ENCODE measurements at places on chromosomes 1 and 21.

DNA sequence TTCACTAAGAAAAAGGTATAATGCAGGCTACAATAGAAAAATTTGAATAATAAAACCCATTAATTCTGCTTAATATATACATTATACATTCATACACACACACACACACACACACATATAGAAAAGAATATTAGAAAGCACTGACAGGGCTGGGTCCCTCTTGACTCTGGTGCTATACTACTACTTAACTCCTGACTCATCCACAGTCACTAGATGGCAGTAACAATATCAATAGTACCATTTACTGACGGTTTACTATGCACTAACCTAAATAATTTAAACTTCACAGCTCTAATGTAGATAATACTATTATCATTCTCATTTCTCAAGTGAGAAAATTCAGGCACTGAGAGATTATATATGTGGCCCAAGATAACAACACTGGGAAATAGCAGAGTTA is 87.5 kb downstream of the COP1 start:
- DNase-seq: no peak

DNA sequence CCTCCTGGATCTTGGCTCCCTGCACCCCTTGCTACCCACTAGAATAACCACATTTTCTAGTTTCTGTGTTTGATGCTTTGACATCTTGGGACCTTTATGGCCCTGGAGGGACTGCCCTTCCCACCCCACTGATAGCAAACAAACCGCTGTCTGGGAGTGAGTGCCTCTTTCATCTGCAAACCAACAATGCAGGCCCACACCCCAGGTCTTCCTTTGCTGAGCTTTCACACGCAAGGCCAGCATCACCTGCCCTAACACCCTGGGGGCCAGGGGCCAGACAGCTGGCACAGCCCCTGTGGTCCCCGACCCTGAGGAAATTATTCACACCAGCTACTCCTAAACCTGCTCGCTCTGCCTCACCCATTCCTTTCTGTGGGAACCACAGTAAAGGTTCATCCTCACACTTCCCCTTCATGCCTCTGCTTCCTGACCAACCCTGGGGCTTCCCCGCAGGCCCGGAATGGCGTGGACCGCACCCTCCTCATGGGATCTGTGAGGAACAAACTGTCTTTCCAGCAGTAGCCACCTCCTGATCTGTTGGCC is 15.4 kb downstream of the SLC2A7 start:
- no peak for DNase-seq

- DNase-seq: no peak
Observed at GRCh38 chr1:10170239-10170574, 40.2 kb upstream of the KIF1B start.

GRCh38 chr1:88537787-88538186 is 146.3 kb upstream of the PKN2 start:
- DNase-seq: no peak

DNA sequence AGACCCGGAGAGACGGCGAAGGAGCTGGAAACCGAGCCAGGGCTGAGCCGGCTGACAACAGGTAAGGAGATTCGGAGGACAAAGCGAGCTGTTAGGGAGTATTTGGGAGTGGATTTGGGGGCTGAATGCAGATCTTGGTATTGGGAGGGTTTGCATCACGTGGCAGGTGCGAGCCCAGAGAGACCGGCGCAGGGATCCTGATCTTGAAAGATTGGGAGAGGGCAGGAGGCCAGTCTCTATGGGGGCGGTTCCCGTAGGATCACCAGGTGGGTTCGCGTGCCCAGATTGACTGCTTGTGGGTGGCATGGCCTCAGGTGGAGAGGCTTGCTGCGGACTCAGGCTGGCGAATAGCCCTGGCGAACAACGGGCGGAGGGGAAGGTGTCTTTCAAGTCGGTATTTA is 204 bp downstream of the CIART start:
- no peak for DNase-seq

DNA sequence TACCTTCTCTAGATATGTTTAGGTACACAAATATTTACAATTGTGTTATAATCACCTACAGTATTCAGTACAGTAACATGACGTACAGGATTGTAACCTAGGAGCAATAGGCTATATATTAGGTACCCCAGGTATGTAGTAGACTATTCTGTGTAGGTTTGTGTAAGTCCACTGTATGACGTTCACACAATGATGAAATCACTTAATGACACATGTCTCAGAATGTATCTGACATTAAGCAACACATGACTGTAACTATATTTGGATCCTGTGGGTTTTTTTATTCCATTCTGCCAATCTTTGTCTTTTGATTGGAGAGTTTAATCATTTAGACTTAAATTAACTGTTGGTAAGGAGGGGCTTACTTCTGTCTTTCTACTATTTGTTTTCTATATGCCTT is 52.1 kb downstream of the STYXL2 start:
- no peak for DNase-seq

DNA sequence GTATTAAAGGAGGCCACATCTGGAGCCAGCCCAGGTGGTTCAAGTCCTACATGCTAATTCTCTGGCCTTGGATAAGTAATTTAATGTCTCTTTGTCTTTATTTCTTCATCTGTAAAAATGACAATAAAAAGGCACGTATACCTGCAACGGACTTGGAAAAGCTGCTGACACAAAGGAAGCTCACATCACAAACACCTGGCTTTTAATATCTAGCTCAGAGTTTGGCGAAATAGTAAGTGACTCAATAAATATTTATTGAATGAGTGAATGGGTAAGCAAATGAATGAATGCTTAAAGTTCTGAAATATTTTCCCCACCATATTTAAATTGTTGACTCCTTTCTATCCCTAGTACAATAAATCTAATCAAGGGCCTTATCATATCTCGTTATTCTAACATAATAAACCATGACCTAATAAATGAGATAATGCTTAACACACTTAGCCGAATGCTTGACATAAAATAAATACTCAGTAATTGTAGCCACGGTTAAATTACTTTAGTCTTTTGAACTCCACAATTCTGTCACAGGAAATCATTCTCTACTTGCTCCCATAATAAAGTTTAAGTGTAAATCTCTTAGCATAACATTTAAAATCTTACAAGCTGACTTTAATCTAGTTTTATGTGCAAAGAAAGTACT is 74.7 kb upstream of the PALMD start:
- DNase-seq: no peak

- no peak for DNase-seq
Observed at GRCh38 chr21:25791319-25791718, 56.5 kb downstream of the GABPA start.

DNA sequence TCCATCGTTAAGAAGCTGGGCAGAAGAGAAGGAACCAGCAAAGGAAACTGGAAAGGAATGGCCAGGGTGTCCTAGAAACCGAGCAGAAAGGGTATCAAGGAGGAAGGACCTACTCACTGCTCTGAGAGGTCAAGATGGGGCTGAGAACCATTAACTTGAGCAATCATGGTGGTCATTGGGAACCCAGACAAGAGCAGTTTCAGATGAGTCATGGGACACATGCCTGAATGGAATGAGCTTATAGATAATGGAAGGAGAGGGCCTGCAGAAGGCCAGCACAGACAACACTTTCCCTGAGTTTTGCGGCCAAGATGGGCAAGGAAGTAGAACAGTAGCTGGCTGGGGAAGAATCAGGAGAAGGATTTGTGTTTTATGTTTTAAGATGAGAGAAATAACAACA is 383.2 kb downstream of the KIF26B start:
- DNase-seq: no peak

- no peak for DNase-seq
Observed at GRCh38 chr1:87089070-87089736, 174.8 kb downstream of the HS2ST1 start.

DNA sequence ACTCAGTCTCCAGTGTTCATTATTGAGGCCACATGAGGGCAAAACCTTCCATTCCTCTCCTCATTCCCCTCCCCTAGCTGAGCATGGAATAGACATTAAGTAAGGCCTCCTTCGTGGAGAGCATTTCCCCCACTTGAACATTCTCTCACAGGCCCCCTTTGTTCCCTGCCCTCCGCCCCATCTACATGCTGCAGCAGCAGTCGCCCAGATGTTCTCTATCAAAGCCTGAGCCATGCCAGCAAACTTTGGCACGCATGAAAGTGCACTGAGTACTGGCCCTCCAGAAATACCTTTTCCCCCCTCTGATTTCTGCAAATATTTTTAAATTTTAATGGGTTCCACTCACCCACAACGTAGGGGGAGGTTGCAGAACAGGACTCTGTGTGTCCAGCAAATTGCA is 20.9 kb upstream of the GORAB start:
- DNase-seq: no peak

DNA sequence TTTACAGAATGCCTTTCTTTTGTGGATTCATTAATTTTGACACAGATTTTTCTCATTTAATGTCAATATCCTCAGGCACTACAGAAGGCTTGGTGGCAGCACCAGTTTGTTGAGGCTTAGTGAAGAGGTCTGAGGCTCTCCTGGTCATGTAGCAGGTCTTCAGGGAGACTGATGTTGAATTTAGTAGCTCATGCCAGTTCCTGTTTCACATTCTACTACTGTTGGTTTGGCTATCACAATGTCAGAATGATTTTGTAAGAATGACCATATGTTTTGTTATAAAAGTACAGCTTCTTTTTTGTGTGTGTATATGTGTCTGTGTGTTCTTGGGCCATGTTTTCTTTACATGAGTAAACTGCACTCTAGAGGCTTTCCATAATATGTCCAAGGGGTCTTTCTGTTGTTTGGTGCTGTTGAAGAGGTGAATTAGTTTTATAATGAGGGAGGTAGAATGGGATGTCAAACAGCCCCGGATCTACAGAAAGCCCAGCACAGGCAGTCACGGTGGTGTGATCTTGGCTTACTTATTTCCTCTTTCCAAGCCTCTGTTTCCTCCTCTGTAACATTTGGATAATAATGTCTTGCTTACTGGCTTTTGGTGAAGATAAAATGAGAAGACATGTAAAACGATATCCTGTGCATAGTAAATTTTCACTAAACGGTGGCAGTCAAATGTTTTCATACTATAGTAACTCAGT is 32.0 kb downstream of the C1orf21 start:
- DNase-seq: no peak

DNA sequence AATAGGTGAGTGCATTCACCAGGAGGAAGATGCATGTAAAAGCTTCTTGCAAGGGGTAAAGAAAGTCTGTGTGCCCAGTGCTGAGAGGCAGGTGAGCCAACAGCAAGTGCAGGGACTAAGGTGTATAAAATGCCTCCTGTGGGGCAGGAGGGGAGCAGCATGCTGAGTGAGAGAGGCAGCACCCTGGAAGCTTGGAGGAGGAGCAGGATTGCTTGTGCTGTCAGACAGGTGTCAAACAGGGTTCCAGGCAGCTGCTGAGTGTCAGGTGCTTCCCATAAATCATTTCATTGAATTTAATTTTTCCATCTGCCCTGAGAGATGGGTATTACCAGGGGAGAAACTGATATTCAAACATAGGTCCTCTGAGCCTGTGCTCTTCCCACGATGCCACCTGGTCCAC is 13.9 kb downstream of the BSND start:
- peak; percentile 32 for DNase-seq

DNA sequence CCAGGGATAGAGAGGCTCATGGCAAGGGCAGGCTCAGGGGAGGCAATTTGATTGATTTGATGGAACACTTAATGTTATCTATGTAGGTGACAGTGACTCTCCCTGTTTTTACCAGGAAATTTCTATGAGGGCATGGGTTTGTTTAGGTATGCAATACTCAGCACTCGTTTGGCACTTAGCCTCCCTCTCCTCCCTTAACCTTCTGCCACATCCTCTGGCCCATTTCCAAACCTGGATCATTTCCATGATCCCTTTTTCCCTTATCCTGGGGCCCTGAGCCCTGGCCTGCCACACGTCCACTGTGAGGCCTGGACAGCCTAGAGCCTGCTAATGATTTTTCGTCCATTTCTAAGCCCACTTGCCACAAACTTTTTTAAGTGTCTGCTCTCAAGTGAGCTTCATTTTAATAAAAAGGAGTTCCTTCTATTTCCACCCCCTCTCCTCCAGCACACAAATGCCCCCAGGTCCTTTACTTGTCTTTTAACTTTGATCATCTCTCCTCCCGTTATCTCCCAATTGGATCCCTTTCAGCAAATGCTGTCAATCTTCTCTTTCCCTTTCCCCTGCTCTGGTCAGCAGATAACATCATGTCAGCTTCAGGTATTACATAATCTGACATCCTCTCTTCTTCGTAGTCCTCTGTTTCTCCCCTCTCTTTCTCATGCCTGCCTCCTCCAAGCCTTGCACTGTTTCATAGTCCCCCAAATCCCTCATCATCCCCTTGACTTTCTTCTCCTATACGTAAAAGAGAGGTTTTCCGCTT is 37.8 kb upstream of the GADD45A start:
- DNase-seq: no peak

- DNase-seq: no peak
Observed at GRCh38 chr1:74513411-74514300, 1.2 kb upstream of the LRRC53 start.

DNA sequence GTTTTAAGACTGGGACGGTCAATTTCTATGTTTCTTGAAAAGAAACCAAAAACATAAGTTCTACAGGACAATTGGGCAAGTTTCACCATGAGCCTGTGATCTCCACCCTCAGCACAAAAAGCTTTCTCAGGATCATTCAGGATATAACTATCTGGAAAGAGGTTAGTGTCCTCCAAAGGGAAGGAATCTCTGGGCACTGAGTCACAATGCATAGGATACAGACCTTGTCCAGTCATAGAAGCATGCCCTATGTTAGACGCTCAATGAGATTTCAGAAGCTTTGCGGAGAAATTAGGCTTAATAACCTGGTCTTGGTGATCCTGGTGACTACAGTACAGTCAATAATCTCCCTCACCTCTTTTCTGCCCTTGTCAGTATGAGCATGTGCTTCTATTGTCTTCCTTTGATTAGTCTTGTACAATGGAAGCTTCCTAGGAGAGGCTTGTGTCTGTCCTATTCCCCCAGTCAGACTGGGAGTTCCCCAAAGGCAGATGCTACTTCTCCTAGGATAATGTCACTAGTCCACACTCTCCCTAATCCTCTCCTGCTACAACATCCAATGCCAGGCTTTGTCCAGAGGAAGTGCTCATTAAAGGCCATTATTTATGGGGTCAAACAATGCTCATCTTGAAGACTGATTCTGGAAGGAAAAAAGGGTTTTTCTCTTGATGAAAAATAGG is 97.4 kb downstream of the KCNH1 start:
- no peak for DNase-seq

DNA sequence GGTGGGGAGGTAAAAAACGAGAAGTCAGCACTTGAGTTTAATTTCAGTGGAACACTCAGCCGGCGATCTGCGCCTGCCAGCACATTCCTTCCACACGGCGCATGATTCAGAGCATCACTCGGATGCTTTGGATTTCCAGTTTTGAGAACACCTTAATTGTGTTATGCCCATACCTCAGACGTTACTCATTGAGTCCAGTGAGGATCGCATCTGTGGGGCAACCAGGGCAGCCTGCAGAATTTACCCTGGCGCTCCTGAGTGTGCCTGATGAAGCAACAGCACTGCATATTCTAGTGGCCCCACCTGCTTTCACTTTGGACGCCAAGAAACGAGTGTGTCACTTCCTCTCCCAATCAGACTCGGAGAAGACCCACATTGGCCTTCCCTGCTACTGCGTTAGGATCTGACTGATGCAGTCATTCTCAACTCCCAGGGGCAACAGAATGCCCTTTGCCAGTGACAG is 19.9 kb downstream of the FAM89A start:
- no peak for DNase-seq

DNA sequence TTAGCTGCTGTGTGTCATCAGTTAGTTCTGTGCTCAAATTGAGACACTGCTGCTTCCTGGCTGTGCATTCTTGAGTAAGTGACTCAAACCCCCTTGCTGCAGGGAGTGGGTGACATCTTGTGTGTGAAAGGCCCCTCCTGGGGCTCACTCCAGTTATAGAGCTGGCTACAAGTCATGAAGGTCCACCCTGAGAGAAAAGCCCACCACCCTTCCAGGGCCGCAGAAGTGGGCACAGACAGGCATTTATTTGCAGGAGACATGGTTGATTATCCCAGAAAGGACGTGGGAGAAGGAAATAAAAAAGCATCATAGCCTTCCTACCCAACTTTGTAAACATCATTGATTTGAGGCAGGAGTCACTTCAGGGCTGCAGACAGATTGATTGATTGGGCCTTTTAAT is 550.6 kb downstream of the MATN1 start:
- no peak for DNase-seq

Measured in NCI-H2107 (cell line).